ENCODE measurements at places on chromosomes 12 and 14. TPM values are rescaled to one million over a fixed set of nuclear protein-coding genes. Genes with fewer than 3 reads are reported as not detected.

RNASE2 gene
- 3.2 TPM for total RNA-seq

KRT5 gene
- total RNA-seq: 464 TPM

CELA1 gene
- not detected for total RNA-seq

NR4A1 gene
- total RNA-seq: 35.7 TPM

ZCRB1 gene
- total RNA-seq: 34.9 TPM

KSR2 gene
- under 0.01 TPM for total RNA-seq

ASCL1 gene
- total RNA-seq: 0.15 TPM

SERPINA3 gene
- 88.7 TPM for total RNA-seq

KRT72 gene
- total RNA-seq: not detected

CIROP gene
- total RNA-seq: not detected

CLBA1 gene
- 17.0 TPM for total RNA-seq

LRIG3 gene
- total RNA-seq: 139 TPM

SLC22A17 gene
- 53.7 TPM for total RNA-seq

TTC9 gene
- 7.5 TPM for total RNA-seq

MYO1H gene
- under 0.01 TPM for total RNA-seq

PEX5 gene
- total RNA-seq: 41.7 TPM

COCH gene
- total RNA-seq: 1.6 TPM

CLMN gene
- total RNA-seq: 48.5 TPM

CIDEB gene
- 14.4 TPM for total RNA-seq

NINJ2 gene
- 17.0 TPM for total RNA-seq

KCNMB4 gene
- 1.4 TPM for total RNA-seq

NGDN gene
- 42.3 TPM for total RNA-seq

GPR84 gene
- total RNA-seq: 0.44 TPM

RASSF8 gene
- total RNA-seq: 42.6 TPM

ERBB3 gene
- 187 TPM for total RNA-seq

KLRD1 gene
- total RNA-seq: 2.5 TPM
